ENCODE measurements at places on chromosomes 5 and 9.

DNA sequence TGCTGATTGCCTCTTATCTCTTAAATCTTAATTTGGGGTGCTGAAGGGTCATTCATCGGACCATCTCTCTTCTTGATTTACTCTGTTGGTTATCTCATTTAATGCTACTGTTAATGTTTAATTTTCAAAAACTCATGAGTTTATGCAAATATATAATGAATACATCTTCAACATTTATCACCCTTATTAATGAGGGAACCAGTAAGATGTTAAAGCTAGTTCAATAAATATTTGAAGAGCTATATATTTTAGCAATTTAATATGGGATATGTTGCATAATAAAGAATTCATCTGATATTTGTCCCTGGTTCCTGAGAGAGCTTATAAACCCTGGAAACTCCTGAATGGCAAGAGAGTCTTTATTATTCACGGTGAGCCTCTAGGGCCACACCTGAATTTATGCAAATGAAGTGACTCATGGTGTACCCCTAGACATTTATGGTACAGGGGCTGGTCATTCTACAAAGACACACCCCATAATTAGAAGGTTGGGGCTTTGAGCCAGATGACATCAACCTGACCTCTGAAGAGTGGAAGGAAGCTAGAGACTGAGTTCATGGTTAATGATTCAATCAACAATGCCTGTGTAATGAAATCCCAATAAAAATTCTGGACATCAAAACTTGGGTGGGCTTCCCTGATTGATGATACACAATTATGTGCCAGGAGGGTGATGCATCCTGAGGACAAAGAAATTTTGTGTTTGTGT, 339.5 kb upstream of the ZNF608 start:
- no peak for DNase-seq

- no peak for DNase-seq
These were observed 104.0 kb downstream of the NUDT12 start for GRCh38 chr5:103458497-103459040.

GRCh38 chr9:124758061-124758460, 13.1 kb downstream of the NR6A1 start:
- no peak for DNase-seq

GRCh38 chr5:169302491-169303118, 1.7 kb upstream of the SLIT3 start:
- no peak for DNase-seq

- no peak for DNase-seq
These were observed 207.0 kb downstream of the DEPDC1B start for GRCh38 chr5:60492958-60493357.

- DNase-seq, result no peak
These were observed 65.8 kb downstream of the DOCK2 start for GRCh38 chr5:169702693-169703481.

DNA sequence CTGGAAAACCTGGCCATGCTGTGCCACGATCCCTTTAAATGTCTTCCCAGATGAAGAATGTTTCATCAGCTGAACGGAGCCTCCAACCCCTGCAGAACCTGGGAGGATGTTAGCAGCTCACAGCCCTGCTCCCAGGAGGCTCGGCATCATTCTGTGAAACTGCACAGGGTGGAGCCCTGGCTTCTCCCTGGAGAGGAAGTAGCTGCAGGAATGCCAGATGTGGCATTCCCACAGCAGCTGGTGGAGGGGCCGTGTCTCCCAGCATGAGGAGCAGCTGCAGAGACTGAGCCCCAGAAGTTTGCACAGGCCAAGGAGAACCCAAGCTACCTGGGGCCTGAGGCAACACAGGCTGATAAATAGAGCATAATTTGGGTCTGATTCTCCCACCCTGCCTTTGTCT, 165.8 kb upstream of the MAP3K1 start:
- DNase-seq, result no peak

DNA sequence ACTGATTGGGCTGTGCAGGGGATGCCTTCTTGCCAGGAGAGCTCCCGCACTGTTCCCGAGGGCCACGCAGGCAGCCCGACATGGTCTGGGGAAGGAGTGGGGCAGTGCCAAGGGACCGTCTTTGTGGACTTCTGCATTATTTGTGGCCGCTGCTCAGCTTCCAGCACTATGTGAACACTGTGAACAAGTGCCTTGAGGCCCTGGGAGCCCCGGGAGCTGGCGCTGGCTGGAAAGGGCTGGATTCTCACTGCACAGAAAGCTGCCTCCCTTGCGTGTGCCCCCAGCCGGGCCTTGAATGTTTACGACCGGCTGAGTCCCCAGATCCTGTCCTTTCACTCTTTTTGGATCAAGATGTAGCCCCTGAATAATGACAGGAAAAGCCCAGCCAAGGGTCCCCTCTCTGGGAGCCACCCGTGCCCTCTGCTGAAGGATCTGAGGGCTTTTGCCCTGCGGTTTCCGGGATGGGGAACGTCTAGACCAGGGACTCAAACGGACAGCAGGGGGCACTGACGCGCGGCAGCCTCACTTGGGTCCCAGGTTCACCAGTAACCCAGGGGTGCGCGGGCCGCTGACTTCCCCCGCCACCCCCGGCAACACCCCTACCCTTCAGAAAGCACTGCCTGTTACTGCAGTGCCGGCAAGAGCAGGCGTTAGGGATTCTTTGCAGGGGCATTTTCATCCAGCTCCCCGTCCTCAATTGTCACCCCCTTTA, 98.9 kb upstream of the FCN2 start:
- no peak for DNase-seq

DNA sequence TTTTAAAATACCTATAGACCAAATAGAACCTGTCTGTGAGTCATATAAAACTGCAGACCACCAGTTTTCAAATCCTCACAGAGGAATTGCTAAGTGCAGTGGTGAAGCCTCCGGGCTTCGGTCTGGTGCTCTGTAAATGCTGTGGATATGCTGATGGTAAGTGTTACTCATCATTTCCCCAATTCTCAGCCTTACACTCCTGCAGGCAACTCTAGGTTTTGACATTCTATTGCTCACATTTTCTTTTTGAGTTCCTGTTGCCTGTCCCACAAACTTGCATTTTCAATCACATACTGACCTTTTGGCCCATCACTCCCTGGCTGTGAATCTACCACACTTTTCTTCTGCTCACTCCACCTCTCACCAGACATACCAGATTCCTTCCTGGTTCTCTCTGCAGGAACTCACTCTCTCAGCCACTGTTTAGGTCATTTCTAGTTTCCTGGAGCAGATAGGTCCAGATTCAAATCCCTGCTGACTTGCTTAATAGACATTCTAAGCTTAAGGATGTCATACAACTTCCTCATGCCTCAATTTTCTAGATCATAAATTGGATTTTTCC, 192.9 kb downstream of the RAB3C start:
- no peak for DNase-seq

GRCh38 chr9:99004115-99004514, 60.4 kb downstream of the COL15A1 start:
- no peak for DNase-seq

- no peak for DNase-seq
These were observed 809 bp downstream of the TNIP1 start for GRCh38 chr5:151079838-151080612.

GRCh38 chr5:88776692-88777091, 106.3 kb downstream of the MEF2C start:
- DNase-seq, result no peak

- no peak for DNase-seq
These were observed 3.1 kb downstream of the ANXA2R start for GRCh38 chr5:43036856-43037635.

DNA sequence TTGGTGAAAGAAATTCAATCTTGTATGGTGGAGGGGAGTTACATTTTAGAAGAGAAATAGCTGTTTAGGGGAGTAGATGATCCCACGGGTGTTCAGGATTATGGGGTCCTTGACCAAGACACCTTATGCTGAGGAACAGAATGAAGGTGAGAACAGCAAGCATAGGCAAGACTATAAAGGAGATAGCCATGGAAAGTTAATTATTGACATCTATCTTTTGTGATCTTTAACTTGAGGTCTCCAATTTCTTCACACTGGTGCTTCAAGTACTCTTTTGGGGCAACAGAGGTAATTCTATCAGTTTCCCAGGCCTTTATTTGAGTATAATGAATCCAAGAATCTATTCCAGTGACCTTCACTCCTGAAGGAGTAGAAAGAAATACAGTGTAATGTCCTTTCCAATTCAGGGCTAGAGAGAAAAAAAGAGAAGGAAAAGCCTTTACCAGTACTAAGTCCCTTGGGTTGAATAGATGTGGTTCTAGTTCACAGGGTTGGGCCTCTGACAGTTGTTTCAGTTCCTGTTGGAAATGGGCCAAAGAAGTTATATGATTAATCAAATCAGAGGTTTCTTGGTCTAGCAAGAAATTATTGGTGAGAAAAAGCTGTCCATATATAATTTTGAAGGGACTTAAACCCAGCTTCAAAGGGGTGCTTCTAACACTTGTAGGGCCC, 2104.1 kb upstream of the ACO1 start:
- DNase-seq, result no peak

GRCh38 chr5:51832934-51833470, 449.8 kb downstream of the ISL1 start:
- no peak for DNase-seq

GRCh38 chr5:96896806-96897205, 20.5 kb downstream of the ERAP2 start:
- no peak for DNase-seq

Measured in activated T-helper 1 cell treated with Interleukin-2 at 50 U/mL for 16 hours (primary cell).